ENCODE measurements at places on chromosomes 2 and 18.

DNA sequence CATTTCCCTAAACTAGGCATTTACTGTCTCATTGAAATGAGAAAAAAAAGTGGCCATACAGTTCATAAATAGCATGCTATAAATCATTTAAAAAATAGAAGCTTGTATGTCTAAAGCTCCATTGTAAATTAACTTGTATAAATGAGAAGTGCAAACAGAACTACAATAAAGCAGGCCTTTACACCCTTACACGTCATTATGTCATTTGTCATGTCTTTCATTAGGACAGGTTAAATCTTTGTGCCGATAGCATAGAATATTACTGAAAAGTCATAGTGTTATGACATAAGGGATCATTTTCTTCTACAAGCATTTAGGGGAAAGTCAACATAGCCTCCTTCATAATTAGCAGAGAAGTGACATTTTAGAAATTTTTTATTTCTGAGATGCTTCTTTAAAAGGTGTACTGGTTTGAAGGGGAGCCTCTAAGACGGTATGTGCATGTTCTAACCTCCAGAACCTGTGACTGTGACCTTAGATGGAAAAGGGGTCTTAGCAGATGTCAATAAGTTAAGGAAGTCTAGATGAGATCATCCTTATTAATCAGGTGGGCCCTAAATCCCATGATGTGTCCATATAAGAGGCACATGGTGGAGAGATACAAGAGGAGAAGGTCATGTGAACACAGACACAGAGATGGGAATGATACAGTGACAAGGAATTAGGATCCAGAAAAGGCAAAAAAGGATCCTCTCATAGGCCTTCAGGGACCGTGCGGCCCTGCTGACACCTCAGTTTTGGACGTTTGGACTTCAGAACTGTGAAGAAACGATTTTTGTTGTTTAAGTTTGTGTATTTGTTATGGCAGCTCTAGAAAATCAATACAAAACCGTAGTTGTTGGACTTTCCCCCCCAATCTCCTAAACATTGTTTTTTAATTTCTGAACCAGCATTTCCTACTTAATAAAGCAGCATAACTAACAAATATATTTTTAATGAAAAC is 863.7 kb downstream of the MBD2 start:
- DNase-seq: no peak

GRCh38 chr2:147331790-147332419 is 512.9 kb upstream of the ACVR2A start:
- DNase-seq: peak; percentile 26

DNA sequence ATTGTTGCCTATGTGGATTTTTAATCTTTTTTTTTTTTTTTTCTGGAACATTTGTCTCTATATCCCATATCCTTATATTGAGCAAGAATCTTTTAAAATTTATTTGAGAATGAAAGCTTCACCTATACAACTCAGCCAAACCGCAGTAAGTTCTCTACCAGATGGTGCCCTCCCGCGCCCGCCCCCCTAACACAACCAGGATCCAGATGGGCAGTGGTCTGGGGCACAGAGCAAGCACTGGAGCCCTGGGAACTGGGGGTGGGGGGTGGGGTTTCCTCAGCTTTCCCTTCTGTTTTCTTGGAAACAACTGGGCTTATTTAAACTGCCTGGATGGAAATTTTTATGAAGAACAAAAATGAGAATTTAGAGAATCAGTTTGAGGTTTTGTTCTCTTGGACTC is 74.6 kb downstream of the ACAA2 start:
- no peak for DNase-seq

- DNase-seq: no peak
Measured at GRCh38 chr2:204321910-204322751, 223.1 kb upstream of the PARD3B start.

- DNase-seq: no peak
Measured at GRCh38 chr18:33729556-33729955, 151.5 kb downstream of the ASXL3 start.

DNA sequence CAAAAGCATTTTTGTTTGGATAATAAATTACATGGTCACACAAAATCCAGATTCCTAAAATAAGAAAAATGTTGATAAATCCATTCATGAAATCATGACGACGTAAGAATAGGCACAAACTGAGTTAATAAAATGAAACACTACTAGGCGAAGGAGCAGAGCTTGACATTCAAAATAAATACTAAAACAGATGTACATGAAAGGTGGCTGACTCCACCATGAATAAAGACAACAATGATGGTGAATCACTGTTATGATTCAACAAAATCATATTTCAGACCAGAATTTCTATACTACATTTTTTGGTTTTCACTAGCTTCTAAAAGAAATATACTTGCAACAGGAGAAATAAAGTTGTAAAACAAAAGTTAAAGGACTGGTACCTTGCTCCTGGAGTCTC is 122.0 kb upstream of the RNU4ATAC start:
- no peak for DNase-seq

- DNase-seq: no peak
Measured at GRCh38 chr2:239714116-239714515, 311.0 kb downstream of the NDUFA10 start.

DNA sequence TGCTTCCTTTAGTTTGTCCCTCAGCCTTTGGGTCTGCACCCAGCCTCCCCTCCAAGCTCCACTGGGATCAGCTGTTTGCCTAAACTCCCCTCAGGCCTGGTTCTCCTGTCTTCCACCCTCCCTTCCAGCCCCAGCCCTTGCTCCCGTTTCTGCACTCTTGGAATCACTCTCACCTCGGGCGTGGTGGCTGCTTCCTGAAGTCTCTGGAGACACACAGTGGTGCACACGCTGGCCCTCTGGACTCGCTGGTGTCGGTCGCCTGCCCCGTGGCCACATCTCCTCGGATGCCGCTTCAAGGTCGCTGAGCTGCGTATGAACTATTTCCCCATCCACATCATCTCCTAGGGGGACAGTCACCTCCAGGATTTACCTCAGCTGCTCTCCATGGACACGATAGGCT is 46.3 kb downstream of the PSMG2 start:
- DNase-seq: no peak

DNA sequence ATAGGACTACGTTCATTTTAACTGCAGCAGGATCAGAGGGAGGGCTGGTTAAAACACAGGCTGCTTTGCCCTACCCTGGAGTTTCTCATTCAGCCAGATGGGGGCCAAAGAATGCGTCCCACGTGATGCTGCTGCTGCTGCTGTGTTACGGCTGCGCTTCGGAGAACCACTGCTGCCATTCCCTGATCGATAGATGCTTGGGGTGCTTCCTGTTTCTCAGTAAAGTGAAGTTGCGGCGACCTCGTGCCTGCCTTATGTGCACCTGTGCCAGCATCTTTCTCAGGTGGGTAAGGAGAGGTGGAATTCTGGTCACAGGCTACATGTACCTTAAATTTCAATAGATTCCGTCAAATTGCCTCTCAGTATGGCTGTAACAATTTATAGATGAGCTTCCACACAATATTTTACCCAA is 24.7 kb upstream of the TOGARAM2 start:
- peak; percentile 13 for DNase-seq

- no peak for DNase-seq
Measured at GRCh38 chr18:9868857-9869714, 16.7 kb upstream of the TXNDC2 start.

GRCh38 chr2:239125726-239126675 is 274.8 kb downstream of the HDAC4 start:
- no peak for DNase-seq
